ENCODE measurements at places on chromosomes 4 and X.

DNA sequence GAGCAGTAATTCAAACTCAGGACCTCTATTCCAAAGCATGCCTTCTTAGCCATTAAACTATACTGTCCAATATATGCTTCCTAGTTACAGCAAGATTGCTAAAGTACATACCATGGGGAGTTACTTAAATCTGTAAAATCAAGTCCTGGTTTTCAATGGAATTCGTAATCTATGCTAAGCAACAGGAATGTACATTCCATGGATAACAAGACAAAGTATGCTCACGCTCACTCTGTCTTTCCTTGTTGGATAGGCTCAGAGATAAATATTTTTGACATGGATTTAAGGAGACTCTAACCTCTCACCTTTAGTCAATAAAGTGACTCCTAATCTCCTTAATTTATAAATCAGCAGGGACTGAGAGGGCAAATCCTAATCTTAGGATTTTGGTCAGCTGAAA lies 47.3 kb upstream of the STK26 start:
- DNase-seq: no peak

DNA sequence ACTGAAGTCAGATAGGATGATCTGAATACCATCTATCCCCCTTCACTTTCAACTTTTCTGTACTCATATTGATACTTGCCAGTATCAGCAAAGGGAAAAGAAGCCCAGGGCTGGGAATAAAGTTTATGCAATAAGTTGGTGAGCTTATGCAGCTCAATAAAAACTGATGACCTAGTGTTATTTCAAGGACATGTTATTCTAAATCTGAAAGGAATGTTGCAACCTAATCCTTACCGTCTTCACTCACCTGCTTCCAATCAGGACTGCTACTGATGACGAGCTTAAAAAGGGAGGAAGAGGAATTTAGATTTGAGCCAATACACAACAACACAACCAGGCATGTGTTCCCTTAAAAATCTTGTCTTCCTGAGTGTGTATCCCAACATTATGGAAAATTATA lies 419.9 kb downstream of the SPRY1 start:
- DNase-seq: no peak

DNA sequence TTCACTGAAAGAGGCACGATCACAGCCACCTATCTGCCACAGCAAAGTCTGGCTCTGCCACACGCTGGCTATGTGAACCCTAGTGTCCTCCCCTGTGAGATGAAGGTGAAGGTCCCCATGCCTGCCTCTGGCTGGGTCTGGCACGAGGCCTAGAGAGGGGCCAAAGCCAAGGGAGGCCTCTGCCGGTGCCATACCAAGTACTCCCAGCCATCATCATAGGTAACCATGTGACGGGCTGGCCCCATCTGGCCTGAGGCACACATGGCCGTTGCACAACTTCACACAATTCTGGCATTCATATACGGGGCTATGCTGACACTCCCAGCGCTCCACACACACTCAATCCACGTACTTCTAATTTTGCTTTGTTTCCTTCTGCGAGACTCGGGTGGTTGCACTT lies 15.3 kb downstream of the NOP14 start:
- no peak for DNase-seq

GRCh38 chr4:142535009-142535408 lies 311.1 kb downstream of the INPP4B start:
- DNase-seq: no peak

- no peak for DNase-seq
Measured at GRCh38 chrX:9340598-9341290, 124.1 kb upstream of the TBL1X start.

DNA sequence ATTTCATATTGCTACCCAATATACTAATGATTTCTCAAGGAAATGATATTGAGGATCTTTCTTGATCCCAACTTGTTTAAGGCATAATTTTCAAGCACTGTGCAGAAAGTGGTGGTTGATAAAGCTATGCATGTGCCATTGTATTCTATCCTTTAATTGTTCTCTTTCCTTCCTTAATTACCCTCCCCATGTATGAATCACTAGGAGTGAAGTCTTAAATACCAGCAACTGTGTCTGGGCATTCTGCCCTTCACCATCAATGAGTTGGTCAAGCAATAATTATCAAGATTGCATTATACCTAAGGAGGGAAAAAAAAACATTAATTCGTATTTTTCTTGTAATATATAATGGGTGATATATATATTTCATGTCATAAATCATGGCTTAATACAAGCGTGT lies 111.8 kb upstream of the FRMPD4 start:
- DNase-seq: no peak

DNA sequence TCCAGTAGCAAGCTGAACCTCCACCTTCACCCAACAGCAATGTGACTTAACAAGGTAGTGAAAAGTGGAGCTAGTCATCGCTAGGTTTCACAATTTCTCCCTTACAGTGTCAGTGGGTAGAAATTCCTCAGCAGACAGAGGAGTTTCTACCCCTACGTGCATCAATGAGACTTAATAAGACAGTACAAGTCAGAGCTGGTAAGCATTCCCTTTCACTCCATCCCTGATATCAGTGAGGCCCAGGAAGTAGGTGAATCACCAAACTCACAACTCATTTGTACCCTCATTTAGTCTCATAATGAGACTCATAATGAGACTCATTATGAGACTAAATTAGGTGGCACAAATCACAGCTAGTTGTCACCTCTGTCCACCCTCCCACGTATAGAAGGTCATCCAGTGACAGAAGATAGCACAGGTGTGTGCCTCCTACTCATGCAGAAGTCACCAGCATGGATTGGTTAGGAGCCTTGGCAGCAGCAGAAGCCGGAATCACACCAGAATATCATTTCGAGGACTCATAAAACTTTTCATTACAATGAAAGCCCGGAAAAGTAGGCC lies 50.8 kb upstream of the NUDT10 start:
- DNase-seq: no peak

- no peak for DNase-seq
Measured at GRCh38 chrX:45261005-45261404, 60.3 kb upstream of the DIPK2B start.

DNA sequence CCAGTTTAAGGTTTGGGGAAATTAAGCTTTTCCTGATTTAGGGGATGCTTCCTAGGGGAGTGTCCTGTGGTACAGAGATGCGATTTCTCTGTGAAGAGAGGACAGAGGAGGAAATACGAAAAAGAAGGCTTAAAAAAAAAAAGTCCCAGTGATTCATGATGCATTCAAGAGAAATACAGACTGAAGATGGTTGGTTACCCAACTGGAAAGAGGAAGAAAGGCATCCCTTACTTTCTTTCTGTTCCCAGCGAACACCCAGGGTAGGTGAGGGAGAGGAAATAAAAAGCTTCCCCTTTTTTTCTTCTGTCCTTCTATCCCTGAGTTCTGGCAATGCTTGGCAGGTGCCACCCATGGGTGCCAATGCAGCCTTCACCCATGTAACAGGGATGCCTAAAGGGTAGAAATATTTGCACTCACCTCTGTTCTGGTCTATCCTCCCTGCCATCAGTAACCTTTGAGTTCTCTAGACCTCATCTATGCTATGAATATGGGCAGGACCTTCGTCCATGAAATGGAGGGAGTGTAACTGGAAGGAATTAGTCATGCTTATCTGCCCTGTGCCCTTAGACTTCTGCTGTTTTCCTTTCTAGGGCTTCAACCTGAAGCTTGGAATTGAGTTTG lies 230.1 kb upstream of the GALNTL6 start:
- DNase-seq: no peak

- DNase-seq: no peak
Measured at GRCh38 chr4:118254368-118254767, 98.4 kb downstream of the PRSS12 start.

DNA sequence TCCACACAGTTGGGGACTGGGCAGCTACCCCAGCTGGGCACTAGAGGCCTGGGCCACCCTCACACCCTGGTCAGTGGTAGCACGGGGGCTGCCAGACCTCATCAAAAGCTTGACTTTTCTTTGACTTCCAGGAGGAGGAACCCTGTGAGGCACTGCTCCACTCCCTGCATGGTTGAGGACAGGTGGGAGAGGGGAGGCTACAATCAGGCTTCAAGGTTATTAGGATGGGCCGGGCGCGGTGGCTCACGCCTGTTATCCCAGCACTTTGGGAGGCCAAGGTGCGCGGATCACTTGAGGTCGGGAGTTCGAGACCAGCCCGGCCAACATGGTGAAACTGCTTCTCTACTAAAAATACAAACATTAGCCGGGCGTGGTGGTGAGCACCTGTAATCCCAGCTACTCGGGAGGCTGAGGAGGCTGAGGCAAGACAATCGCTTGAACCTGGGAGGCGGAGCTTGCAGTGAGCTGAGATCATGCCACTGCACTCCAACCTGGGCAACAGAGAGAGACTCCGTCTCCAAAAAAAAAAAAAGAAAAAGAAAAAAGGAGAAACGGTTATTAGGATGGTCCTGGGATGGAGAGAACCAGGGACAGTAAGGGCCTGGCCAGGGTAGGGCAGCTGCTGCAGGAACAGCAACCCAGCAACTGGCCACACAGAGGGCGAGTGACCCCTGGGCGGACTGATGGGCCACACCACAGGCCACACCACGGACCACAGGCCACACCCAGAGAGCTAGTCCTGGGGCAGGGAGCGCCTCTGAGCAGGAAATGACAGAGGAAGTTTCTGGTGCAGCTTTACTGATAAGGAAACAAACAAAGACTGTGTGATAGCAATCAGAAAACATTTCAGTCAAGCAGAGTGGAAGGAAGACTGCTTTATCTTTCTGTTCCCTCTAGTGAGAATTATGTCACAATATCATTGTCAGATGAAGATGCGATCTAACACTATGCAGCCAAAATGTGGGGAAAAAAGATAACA lies 20.5 kb upstream of the OPN1LW start:
- no peak for DNase-seq

GRCh38 chr4:137559801-137560200 lies 27.5 kb upstream of the PCDH18 start:
- DNase-seq: no peak

GRCh38 chrX:152165033-152165743 lies 26.8 kb upstream of the MAGEA10 start:
- DNase-seq: no peak

- DNase-seq: no peak
Measured at GRCh38 chr4:174255786-174256185, 27.7 kb downstream of the FBXO8 start.

DNA sequence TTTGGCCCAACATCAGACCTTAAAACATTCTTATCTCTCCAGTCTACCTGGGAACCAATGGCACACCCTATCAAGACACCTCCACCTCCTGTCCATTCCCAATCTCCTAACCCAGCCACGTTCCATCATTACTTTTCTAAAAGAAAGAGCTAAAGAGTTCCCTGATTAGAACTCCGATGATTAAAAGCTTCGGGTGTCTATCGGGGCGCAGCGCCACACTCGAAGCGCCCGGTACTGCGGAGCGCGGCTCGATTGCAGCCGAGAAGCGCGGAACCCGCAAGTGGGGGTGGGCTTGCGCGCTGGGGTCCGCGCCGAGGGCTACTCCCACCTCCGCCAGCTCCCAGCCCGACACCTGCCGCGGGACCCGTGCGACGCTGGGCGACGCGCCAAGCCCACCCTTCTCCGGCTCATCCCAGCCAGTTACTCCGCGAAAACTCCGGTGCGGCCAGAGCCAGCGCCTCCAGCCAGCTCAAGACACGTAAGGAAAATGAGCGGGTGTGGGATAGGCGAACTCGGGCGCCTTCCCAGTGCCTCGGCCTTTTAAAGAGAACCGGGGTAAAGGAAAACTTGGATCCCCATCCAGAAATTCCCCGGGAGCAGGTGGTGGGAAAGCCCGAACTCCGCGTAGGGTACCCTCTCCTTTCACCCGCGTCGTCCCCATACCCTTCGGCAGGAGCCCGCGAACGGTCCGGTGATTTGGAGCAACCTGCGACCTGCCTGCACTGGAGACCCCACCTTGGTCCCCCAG lies 593 bp downstream of the NPY1R start:
- no peak for DNase-seq

- no peak for DNase-seq
Measured at GRCh38 chr4:153602758-153603157, 81.3 kb upstream of the TLR2 start.

- DNase-seq: no peak
Measured at GRCh38 chr4:7130621-7131211, 61.6 kb upstream of the SORCS2 start.

GRCh38 chr4:113355550-113356371 lies 306.3 kb downstream of the ANK2 start:
- no peak for DNase-seq

DNA sequence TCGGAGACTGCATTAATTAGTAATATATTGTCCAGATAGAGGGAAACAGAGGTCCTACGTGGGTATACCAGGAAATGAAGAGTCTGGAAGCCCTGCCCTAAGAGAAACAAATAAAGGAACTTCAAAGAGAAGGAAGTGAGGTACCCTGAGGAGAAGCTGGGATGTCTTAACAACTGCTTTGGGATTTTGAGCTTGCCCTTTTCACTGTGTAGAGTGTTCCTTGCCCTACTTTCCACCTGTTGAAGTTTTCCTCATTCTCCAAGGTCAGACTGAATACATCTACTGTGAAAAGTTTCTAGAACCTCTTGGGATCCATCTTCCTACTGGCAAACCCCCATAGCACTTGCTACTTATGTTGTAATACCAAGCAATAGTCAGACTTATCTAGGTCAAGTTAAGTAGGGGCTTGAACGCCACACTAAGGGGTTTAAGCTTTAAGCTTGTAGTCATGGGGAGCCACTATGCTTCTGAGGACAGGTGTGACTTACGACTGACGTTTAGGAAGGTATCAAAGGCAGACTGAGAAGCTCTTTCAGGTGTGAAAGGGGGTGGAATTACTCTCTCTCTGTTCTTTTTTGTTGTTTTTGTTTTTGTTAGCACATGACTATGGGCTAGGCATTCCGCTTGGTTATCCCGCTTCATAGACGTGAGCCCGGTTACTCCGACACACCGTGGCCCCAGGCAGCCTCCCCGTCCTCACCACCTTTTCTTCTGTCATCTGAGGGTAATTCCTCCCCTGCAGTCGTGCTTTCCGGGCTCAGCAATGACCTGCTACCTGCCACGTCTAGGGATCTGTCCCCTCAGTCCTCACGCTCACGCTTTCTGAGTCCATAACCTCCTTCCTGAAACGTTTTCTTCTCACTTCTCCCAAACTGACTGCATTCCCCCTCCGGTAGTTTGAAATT lies 959 bp upstream of the REST start:
- DNase-seq: no peak

Measured in hypothalamus (tissue), 51 donors.